Suprapubic skin (tissue), 4 donors: ENCODE measurements at places on chromosomes 3 and 15. TPM values are rescaled to one million over a fixed set of nuclear protein-coding genes. Genes with fewer than 3 reads are reported as not detected.

The TERC gene
- total RNA-seq = 53.7 TPM

The LRRIQ4 gene
- total RNA-seq = not detected

The PPIB gene
- 248 TPM for total RNA-seq

The GPR62 gene
- total RNA-seq = not detected
